NCI-H526 (cell line): ENCODE measurements at places on chromosomes 5 and 9.

GRCh38 chr5:33235304-33235703 is 205.5 kb upstream of the TARS1 start:
- DNase-seq = no peak

GRCh38 chr5:141496038-141496437 is 7.2 kb downstream of the PCDHGC5 start:
- DNase-seq = no peak

GRCh38 chr5:178651046-178651810 is 24.4 kb upstream of the CLK4 start:
- DNase-seq = no peak

DNA sequence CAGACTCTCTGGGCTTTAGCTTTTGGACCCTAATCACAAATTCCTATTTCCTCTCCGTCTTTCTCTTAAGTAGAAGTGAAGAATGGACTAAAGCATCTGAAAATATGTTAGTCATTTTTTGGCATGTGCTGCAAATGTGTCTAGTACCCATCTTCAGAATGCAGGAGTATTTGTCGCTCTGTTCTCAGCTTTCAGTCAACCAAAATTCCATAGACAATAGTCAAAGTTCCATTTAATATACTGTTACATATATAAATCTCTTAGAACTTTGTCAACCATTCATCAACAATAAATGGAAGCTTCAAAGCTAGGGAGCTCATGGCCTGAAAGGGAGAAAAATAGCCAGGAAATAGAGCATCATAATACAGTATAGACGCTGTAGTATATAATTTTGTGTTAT is 509.4 kb downstream of the BNC2 start:
- DNase-seq = no peak

- no peak for DNase-seq
Observed at GRCh38 chr5:179405426-179406030, 60.3 kb upstream of the ADAMTS2 start.

GRCh38 chr5:15763754-15764153 is 263.8 kb downstream of the FBXL7 start:
- DNase-seq = no peak

DNA sequence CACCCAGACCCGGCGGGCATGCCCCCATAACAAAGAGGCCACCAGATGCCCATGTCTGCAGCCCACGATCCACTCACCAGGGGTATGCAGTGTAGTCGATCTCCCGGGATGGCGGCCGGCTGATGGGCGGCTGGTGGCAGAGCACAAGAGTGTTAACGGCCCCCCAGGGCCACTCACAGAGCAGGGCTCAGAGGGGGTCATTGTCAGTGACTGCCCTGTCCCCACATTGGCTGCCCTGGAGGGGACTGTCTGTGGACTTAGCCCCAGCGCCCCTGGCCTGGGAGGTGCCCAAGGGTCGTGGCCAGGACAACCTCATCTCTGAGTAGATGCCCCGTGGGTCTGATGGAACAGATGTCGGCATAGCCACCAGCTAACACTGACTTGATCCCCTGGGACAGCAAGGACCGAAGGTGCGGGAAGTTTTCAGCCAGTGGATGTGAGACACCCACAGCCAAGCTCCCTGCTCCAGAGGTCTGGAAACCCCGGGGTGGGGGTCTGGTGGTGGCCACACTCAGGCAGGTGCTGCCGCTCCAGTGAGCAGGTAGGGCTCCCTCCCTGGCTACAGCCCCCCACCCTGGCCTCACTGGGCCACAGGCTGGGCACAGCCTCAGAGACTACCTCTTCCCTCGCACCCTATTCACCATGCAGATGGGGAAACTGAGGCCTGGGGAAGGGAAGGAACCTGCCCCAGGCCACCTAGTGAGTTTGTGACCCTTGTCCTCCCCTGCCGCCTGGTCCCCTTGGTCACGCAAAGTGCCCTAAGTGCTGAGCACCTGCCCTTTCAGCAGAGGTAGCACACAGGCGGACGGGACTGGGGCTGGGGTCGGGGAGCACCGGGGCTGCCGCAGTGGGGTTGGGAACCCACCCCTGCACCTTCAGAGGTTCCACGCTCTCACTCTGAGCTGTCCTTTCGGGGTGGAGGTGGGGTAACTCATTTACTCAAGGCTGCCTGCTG is 38.1 kb upstream of the SARDH start:
- no peak for DNase-seq

DNA sequence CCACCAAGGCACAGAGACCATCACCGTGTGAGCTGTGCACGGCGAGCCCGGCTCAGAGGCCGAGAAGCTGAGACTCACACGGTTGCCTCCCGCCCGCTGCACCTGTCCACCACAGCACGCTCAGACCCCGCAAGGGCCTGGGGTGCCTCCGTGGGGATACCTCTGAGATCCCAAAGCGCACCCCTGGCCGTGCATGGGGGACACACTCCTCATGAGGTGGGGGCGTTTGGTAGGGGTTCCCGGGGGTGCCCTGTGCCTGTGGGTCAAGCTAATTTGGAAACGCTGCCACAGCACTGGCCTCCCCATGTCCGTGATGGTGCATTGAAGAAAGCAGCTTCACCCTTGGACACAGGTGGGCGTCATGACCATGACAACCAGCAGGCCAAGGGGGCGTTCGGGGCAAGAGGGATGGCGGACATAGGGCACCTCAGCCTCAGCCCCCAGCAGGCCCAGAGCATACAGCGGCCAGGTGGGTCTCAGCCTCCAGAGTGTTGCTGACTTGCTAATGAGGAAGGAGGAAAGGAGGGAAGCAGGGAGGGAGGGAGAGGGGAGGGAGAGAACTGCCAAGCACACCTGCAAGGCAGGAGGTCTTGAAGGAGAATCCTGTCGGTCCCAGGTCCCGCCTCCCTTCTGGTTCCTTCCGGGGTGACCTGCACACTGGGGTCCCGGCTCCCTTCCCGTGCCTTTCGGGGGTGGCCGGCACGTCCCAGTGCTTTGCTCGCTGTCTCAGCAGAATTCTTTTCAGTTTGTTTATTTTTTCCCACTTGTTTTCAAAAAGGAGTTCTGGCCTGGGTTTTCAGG is 34.7 kb downstream of the GLT6D1 start:
- no peak for DNase-seq

GRCh38 chr9:84874596-84874995 is 205.1 kb downstream of the NTRK2 start:
- DNase-seq = no peak

GRCh38 chr9:124852829-124853531 is at the start of gene WDR38:
Gene WDR38, plus strand, starts transcription at chr9:124853460. Its CDS starts 72 bp downstream, at chr9:124853532.
- peak; percentile 21 for DNase-seq

- DNase-seq = no peak
Observed at GRCh38 chr5:163913548-163913947, 408.1 kb downstream of the MAT2B start.

GRCh38 chr5:136396886-136397285 is 31.5 kb upstream of the TRPC7 start:
- DNase-seq = no peak

GRCh38 chr9:108434502-108434901 is 421.3 kb downstream of the ACTL7B start:
- no peak for DNase-seq

DNA sequence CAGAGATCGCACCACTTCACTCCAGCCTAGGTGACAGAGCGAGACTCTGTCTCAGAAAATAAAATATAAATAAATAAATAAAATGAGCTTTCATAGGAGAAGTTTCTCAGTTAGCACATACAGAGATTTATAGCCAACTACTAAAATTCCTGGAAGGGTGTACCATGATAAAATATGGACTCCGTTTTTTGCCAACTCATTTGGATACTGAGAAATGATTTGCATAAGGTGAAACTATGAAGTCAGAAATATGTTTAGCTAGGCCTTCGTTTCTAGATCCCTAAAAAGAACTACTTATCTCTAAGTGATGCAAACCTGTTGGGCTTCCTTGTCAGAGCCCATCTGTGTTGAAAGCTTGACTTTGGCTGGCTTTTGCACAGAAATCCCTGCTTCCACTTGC is 56.9 kb upstream of the SLC1A1 start:
- DNase-seq = no peak

- no peak for DNase-seq
Observed at GRCh38 chr5:142132916-142133315, 24.3 kb downstream of the NDFIP1 start.

DNA sequence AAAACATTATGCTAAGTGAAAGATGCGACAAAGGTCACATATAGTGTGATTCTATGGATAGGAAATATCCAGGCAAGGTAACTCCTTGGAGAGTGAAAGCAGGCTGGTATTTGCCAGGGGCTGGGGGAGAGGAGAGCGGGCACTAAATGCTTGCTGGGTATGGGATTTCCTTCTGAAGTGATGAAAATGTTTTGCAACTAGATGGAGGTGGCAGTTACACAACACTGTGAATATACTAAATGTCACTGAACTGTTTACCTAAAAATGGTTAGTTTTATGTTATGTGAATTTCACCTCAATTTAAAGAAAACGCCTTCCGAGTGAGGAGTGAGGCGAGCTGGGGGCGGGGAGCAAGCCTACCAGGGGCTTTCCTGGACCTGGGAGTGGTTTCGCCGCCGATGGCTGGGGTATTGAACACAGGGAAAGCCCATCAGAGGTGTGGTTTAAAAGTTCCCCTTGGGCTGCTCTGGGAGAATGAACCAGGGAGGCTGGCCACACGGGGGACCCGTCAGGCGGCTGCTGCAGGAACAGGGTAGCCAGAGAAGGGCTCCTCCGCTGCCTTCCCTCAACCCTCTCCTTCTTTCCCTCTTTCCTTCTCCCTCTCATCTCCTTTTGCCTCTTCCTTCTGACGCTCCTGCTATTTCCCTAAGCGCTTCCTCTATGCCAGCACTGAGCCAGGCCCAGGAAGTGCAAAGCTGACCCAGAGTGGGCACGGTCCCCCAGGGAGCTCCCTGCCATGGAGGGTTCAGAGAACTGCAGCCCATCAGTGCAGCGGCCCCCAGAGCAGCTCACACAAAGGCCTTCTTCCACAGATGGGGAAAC is 4.9 kb downstream of the AKNA start:
- no peak for DNase-seq

DNA sequence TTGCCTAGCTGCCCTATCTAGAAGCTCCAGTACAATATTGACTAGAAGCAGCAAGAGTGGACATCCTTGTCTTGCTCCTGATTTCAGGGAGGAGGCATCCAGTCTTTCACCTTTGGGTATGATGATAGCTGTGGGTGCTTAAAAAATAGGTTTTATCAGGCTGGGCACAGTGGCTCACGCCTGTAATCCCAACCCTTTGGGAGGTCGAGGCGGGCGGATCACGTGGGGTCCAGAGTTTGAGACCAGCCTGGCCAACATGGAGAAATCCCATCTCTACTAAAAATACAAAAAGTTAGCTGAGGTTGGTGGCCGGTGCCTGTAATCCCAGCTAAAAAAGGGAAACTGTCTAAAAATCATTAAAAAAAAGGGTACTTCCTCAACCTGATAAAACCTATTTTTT is 2.0 kb upstream of the CAMSAP1 start:
- DNase-seq = no peak

DNA sequence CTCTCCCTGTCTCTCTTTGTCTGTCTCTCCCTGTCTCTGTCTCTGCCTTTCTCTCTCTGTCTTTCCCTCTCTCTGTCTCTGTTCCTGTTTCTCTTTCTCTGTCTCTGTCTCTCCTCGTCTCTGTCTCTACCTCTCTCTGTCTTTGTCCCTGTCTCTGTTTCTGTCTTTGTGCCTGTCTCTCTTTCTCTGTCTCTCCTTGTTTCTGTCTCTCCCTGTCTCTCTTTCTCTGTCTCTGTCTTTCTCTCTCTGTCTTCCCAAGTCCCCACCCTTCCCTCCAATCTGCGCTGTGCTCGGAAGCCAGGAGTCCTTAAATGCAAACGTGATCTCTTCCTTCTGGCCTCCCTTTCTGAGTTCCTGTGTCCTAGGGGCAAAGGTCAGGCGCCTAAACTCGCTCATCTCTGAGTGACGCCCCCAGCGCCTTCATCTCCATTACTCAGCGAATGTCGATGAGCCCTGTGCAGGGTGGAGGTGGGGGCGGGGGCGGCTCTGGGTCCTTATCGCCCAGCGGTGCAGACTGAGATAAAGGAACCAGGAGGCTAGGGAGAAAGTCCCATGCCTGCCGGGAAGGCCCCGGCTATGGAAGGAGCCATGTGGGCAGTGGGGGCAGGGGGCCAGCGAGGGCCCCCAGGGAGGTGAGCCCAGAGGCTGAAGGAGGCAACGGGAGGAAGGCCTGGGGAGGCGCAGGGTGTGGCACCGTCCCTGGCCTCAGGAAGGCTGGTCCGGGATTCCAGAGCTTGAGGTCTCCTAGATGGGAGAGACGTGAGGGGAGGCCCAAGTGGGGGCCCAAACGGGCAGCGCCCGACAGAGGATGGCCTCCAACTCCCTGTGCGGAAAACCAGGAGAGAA is 1.5 kb upstream of the SLC6A19 start:
- no peak for DNase-seq

DNA sequence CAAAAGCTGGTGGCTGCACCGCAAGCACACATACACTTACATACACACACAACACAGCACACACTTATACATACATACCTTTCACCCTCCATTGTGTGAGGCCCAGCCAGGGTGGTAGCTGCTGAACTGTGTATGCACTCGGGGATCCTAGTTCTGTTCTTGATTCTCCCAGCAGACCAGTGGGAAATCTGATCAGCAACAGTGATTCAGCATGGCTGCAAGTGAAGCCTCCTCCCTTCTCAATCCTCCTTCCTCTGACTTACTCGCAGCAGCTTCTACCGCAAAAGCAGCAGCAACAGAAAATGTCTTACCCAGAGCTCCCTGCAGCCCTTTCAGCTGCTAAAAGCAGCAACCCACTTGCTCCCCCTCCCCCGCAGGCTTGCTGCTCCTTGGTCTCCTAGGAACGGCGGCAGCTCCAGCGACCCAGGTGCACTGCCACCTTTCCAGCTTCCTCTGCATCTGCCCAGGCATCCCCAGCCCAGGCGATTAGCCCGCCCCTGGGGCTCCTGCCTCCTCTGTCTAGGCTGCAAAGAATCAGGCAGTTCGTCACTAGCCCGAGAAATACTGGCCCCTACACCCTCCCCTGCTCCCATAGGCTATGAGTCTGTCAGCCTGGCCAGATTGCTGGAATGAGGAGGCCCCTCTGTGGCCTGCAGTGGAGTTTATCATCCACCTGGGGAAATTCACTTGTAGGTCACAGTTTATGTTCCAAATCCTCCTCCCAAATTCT is at the start of gene KLHL3:
Gene KLHL3, minus strand, starts transcription at position 535 of the 730 bp plus-strand sequence. Its CDS starts 443 bp downstream, at position 92.
- peak; percentile 82 for DNase-seq

DNA sequence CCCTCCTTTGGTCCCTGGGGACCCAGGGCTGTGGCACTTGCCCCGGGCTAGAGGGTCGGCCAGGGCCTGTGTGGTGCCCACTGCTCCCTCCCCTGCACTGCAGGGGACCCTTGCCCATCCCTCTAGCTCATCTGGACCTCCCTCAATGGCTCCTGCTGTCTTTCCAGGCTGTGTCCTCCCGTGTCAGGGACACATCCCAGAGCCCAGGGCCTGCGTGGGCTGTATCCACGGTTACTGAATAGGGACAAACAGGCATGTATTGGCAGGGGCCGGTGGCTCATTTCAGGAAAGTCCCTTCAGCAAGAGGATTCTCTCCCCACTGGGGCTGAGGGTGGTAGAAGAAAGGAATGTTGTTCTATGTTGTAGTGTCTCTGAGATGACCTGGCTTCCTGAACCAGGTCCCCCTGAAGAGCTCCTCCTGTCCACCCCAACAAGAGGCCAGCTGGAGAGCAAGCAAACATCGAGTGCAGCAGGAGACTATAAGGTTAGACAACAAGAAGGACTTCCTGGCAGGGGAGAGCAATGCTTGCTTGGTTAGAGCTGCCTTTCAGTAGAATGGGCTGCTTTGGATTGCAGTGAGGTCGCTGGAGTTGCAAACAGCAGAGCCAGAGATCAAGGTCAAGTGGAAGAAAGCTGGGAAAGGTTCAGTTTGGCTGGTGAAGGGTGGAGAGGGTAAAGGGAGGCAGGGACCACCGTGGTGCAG is 1.0 kb upstream of the CRB2 start:
- no peak for DNase-seq
